ENCODE measurements at places on chromosomes 1 and 21.

DNA sequence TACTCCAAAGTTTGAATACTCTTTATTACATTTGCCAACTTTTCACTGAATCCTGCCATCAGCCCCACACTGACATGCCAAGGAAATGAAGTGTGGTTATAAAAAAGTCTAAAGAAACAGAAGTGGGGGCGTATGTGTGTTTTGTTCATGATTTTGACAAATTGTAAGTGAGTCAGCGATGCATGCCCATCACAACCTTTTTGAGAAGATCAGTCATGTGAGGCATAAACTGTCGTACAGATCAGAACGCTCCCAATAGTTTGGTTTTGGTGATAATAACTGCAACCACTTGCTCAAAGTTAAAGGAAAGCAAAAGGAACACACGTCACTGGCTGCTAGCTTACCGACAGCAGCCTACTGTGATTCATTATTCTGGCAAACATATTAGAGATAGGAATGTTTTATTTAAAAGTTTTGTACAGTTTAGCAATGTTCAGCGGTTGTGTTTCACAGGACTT, 95.6 kb downstream of the RGS2 start:
- DNase-seq, result no peak

- DNase-seq, result no peak
These were observed 256.0 kb upstream of the TMEM51 start for GRCh38 chr1:14897547-14897946.

GRCh38 chr21:15617964-15618363, 111.8 kb upstream of the USP25 start:
- no peak for DNase-seq

DNA sequence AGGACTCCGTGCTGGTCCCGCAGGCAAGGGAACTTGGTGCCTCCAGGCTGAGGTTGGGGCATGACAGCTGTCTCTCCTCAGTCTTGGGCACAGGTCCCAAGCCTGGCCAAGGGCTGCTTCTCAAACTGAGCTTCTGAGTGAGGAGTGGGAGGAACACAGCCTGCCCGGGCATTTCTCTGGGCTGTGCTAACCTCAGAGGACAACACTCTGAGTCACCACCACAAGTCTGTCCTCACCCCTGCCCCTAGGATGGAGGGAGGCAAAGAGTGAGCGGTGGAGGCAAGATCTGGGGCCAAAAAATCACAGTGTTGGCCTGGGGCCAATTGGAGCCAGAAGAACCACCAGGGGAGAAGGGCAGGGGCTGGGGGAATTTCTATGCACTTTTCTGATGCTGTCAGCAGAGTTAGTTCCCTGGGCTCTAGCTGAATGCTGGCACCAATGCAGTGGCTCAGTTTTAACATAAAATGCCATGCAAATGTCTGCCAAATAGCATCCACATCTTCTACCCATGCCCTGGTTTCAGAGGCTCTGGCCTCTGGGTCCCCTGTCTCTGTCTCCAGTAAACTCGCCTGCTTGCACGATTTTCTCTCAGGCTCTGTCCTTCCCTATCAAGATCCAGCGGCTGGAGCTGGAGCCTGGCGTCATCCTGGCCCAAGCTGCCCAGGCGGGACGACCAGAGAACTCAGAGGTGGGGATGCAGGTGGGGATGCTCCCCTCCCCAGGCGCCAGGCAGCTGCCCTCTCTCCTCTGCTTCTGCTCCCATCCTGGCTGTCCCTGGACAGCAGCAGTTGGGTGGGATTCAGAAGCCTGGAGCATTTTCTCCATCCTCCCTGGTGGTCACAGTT, 11.0 kb upstream of the CDK18 start:
- DNase-seq, result no peak

Data from omental fat pad (tissue), 4 donors.